ENCODE measurements at places on chromosomes 2 and 18.

GRCh38 chr2:175318542-175318941, 137.0 kb upstream of the ATP5MC3 start:
- DNase-seq: no peak

DNA sequence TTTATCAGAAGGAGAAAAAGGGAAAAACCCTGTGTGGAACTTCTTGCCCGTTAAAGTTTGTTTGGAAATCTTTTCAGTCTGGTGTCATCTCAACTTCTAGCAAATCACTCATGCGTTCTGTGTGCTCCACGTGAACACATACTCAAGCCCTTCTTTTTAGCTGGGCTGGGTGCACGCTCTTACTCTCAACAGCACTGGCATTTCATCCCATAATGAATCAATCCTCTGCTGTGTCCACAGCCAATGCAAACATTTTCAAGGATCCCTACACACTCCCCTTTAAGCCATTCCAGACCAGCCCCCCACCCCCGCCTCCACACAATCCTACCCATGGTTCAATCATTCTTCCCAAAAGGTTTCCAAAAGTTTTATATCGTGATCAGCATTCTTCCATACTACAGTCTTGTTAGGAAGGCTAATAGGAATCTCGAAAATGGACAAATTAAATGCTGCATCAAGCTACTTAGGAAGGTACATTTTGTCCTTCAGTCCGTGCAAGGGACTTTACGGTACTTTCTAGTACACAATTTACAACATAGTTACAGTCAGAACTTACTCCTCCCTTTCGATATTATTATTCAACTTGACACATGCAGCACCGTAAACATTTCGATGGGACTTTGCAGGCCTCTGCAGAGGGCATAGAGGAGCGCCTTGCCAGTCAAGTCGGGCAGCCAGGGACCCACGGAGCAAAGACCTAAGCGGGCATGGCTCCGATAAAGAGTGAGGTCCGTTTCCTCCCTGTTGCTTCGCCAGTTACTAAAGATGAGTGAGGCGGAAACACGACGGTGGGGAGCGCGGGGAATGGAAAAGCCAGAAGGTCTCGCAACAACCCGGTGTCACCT, 1.4 kb downstream of the PTGR3 start:
- peak; percentile 48 for DNase-seq

DNA sequence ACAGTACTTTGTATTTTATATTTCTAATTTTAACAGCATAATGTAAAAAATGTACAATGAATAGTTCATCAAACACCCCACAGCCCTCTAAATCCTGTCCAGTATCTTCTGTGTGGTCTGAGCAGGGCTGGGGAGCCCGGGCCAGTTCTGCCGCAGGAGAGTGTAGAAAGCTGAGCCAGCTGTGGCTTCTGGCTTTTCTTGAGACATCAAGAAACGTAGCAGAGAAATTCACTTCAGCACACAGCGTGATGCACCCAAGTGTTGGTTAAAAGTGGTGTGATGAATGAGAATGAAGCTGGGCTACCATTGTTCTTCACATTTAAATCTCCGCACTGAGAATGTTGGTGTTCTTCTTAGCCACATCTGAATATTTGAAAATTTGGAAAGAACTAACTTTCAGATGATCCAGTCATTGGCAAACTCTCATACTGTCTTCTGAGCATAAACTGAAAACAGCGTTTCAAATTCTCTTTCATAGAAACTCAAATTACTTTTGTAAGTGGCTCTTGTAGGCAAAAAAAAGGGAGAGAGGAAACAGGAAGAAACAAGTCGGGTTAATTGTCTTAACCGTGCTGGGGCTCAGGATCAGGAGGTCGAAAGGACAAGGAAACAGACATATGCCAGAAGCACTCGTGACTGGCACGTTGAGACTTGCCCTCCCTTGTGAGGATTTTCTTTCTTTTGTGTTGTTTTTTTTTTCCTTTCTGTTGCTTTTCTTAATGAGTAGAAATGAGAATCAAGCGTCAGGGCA, 23.4 kb upstream of the TMEM87B start:
- DNase-seq: no peak

DNA sequence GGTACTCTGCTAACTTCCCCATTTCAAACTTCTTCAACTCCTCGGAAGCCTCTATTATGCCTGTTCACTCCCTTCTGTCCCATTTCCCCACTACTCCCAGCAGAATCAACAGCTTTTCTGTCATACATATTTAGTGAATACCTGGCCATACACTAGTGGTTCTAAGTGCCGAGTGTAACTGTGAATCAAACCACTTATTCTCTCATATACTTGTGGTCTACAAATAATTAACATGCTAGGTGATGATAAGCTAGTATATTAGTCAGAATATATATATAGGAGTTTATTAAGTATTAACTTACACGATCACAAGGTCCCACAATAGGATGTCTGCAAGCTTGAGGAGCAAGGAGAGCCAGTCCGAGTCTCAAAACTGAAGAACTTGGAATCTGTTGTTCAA, 150.7 kb downstream of the CCDC102B start:
- DNase-seq: no peak

GRCh38 chr2:61135510-61135909, 26.5 kb upstream of the C2orf74 start:
- DNase-seq: peak; percentile 26
